A549 treated with Mapracorat at 1 μM for 4 hours (cell line): ENCODE measurements at places on chromosomes 7 and 10. TPM values are rescaled to one million over a fixed set of nuclear protein-coding genes. Genes with fewer than 3 reads are reported as not detected.

Gene FOXP2
- not detected in 5 replicates for total RNA-seq

Gene TMEM270
- total RNA-seq = 0.16 to 0.40 TPM (median 0.22 TPM) in 3 of 5 replicates, not detected in the others

Gene CACNA2D1
- total RNA-seq = 4.9 to 8.1 TPM (median 7.7 TPM) in 5 replicates

Gene CCDC3
- 0.98 to 1.4 TPM (median 1.3 TPM) in 5 replicates for total RNA-seq

Gene FLNC
- total RNA-seq = 3.6 to 5.7 TPM (median 3.8 TPM) in 5 replicates

Gene ZEB1
- 6.2 to 9.5 TPM (median 8.1 TPM) in 5 replicates for total RNA-seq

Gene FAM131B
- total RNA-seq = 0.27 to 0.49 TPM (median 0.43 TPM) in 5 replicates

Gene HOXA4
- total RNA-seq = 1.3 to 2.2 TPM (median 1.8 TPM) in 5 replicates

Gene SFTPA1
- total RNA-seq = not detected in 5 replicates

Gene DGKI
- total RNA-seq = 0.22 to 0.63 TPM (median 0.39 TPM) in 5 replicates

Gene FAM20C
- total RNA-seq = 33.8 to 48.3 TPM (median 45.2 TPM) in 5 replicates

Gene NME8
- total RNA-seq = not detected in 5 replicates

Gene OR2A1
- total RNA-seq = not detected in 5 replicates

Gene HOXA10
- total RNA-seq = 6.8 to 7.8 TPM (median 7.7 TPM) in 5 replicates

Gene CRHR2
- total RNA-seq = 0.05 to 0.08 TPM (median 0.05 TPM) in 4 of 5 replicates, not detected in the other

Gene SUN3
- 0.19 TPM in 1 of 5 replicates, not detected in the others for total RNA-seq

Gene LIPF
- total RNA-seq = not detected in 5 replicates

Gene LGI1
- total RNA-seq = not detected in 5 replicates

Gene PRKAR2B
- total RNA-seq = 2.6 to 3.2 TPM (median 3.0 TPM) in 5 replicates

Gene TFEC
- total RNA-seq = 0.22 TPM in 1 of 5 replicates, not detected in the others
